Activated CD8-positive, alpha-beta memory T cell treated with anti-CD3 and anti-CD28 coated beads for 4 hours (primary cell): ENCODE measurements at places on chromosomes 11 and 22.

DNA sequence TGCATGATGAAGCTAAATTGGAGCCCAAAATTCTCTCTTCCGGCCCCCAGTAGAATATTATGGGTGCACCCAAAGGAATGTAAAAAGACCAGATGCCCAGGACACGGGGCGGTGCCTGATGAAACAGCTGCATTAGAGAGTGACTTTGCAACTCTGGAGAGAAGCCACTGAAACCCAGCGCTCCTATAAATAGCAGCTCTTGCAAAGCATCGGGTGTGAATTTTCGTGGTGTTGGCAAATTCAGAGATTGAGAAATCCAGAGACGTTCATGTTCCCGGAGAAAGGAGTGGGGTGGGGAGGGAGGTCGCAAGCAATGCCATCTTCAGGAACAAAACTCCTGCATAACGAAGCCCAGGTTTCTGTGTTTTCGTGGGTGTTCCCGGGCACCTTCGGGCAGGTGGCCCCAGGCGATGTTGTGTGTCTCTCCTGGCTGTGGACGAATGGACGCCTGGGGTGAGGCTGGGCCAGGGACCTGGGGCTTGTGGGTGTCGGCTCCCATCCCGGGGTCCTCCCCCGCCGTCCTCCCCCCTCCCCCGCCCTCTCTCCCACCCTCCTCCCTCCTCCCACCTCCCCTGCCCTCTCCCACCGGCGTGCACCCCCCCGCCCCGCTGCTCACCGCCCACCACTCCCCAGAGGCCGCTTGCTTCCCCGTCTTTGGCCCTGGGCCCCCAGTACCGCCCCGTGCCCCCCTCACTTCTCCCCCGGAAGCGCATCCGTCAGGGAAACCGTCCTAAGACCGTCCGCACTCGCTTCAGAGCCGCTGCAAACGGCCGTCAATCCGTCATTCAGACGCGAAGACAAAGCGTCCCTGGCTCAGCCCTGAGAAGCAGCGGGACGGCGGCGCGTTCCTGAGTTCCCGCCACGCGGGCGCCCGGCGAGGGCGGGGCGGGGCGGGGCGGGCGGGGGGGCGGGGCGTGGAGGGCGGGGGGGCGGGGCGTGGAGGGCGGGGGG, 26.7 kb upstream of the TOLLIP start:
- DNase-seq = peak; percentile 21

DNA sequence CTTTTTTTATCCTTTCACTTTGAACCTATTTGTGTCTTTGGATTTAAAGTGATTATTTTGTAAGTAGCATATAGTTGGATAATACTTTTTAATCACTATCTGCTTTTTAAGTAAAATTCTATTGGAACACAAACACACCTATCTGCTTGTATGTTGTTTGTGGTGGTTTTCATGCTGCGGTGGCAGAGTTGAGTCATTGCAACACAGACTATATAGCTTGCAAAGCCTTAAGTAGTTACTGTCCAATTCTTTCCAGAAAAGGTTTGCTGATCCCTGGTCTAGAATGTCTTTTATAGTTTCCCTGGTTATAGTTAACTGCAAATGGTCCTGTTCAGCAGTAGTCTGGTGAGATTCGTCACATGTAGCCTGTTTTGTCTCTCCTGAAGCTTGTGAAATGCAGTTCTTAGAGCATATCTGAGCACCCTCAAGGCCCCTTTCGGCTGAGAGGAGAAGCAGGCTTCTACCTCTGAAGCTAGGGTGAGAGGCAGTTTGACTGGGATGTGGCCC, 21.5 kb downstream of the SHANK3 start:
- no peak for DNase-seq

GRCh38 chr11:1438261-1438966, 48.2 kb downstream of the MOB2 start:
- DNase-seq = no peak

- DNase-seq = no peak
Observed at GRCh38 chr22:19036229-19036522, 86.0 kb downstream of the DGCR2 start.

- no peak for DNase-seq
Observed at GRCh38 chr11:19577976-19578619, 134.5 kb upstream of the NAV2 start.

DNA sequence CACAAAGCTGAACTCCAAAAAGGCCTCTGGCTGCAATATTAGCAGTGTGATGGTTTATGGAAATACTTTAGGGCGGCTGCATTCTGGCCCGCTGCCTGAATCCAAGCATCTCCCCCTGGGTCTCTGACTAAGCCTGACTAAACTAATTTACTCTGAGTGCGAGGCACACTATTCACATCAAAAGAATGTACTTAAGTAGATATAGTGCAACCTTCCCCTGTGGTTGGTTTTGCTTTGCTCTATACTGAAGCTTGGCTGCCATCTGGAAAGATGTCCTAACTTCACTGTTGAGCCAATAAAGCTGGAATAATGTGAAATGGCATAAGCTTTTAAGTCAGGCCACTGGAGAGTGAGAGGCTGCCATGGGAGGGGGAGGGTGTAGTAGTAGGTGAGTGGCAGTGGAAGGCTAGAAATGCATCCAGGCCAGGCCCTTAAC, 321.6 kb downstream of the AASDHPPT start:
- DNase-seq = no peak

DNA sequence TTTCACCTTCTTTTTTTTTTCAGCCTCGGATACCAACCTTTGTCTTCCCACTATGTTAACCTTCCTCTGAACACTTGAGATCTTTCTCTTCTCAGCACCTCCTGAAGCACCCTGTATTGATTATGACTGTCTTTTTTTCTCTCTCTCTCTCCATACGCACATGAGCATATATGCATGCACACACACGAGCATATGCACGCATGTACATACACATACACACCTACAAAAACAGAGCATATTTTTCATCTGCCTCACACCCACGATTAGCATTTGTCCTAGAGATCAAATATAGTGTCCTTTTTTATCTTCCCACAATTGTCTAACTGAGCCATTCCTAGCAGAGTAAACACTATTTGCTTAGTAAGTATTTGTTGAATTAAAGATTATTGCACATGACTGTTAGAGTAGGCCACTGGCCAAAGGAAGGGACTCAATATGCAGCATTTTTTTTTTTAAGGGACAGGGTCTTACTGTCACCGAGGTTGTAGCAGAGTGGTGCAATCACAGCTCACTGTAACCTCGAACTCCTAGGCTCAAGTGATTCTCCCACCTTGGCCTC, 622.2 kb upstream of the CCDC90B start:
- no peak for DNase-seq

GRCh38 chr22:37184816-37185541, 3.1 kb downstream of the C1QTNF6 start:
- DNase-seq = no peak

- DNase-seq = no peak
Observed at GRCh38 chr11:103537904-103538502, 428.8 kb downstream of the DYNC2H1 start.

GRCh38 chr11:132551016-132551415, 981.3 kb downstream of the OPCML start:
- DNase-seq = no peak

DNA sequence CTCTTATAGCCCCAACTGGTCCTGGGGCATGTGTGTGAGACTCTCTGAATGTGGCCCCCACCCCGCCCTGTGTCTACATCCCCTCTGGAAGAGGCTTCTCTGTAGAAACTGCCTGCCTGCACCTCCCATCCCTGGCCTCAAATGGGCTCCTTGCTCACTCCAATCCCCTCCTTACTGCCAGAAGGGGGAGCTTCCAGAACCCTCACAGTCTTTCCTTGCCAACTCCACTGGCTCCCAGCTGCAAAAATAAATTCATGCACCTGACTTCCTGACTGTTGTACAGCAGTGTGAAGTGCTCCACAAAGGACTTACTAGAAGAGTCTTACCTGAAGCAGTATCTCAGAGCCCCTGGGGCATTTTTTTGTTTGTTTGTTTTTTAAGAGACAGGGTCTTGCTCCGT, 15.2 kb upstream of the SERPIND1 start:
- no peak for DNase-seq

DNA sequence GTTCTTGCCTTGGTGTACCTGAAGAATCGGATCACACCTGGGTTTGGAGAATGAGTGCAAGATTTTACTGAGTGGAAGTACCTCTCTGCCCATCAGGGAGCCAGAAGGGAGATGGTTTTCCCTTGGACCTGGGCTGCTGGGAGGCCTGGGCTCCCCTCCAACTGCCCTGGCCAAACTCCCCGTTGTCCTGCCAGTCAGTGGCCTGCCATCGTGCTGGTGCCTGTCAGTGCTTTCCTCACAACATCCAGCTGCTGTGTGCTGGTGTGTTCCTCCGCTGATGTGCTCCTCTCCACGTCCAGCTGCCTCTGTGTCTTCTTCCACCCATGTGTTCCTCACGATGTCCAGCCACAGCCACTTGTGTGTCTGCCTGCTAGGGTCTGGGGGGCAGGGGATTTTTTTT, 87.9 kb upstream of the CLPB start:
- DNase-seq = no peak

DNA sequence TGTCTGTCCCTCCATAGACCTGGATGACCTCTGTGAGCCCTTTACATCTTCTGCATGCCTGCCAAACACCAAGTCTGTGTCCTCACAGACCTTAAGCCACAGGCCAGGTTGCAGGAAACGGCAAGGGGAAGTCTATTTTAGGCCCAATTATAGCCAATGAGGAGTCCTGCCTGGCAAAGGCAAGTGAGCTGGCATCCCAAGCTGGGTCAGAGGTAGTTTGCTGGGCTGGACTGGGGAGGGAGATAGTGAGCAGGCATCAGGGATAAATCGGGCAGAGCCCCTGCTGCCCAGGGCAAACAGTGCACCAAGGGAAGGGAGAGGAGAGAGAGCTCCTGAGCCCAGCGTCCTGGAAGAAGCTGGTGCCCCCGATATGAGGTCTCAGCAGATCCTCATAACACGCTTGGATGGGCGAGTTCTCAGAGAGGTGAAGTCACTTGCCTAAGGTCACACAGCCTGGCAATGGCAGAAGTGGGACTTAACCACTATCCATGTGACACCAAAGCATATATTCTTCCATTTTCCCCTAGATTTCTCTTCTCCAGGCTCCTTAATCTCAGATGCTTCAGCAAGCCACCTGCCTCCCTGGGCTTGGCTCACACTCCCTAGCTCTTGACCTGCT, 3.7 kb upstream of the RELT start:
- DNase-seq = no peak

GRCh38 chr11:126152586-126152985, 58.9 kb downstream of the RPUSD4 start:
- DNase-seq = no peak
